ENCODE measurements at places on chromosomes 5 and 9.

- no peak for DNase-seq
Observed at GRCh38 chr5:143693651-143694252, 118.2 kb upstream of the HMHB1 start.

GRCh38 chr9:111450124-111450523 is 34.1 kb downstream of the ECPAS start:
- no peak for DNase-seq

DNA sequence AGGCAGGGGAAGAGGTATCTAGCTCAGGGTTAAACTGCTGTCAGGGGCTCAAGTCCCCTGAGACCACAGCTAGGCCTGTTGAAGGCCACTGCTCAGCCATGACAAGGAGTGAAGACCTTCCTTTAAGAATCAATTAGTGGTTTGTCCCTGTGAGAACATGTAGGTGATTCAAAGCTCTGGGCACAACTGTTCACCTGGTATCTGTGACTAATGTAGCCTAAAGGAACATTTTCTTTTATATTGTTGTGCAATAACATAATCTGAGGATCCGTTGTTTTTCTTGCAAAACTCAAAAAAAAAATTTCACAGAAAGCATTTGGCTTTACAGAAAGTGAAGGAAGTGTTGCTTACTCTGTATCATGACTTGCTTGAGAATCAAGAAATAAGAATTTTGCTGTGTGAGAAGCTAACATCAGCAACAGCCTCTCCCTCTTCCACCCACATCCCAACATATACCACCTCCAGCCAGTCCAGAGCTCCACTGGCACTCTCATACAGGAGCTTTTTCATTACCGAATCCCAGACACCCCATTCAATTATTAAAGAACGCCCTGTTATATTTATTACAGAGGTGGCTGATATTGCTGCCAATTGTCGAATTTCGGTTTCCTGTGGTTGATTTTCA is 807.0 kb downstream of the TLE4 start:
- no peak for DNase-seq

DNA sequence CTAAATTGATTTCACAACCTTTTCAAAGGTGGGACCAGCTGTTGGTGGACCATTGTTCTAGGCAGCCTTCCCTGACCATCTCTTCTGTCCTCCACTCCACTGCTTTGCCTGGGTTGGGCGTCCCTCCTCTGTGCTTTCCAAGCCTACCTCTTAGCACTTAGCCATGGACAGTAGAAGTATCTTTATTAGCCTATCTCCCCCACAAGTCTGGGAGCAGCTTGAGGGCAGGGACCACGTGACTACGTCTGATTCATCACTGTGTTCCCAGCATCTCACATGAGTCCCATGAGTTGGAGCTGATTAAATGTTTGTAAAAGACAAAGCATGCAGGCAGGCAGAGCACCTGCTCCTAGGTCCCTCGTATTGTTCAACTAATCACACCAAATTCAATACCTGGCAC is 20.9 kb downstream of the MORN5 start:
- DNase-seq = peak; percentile 72

DNA sequence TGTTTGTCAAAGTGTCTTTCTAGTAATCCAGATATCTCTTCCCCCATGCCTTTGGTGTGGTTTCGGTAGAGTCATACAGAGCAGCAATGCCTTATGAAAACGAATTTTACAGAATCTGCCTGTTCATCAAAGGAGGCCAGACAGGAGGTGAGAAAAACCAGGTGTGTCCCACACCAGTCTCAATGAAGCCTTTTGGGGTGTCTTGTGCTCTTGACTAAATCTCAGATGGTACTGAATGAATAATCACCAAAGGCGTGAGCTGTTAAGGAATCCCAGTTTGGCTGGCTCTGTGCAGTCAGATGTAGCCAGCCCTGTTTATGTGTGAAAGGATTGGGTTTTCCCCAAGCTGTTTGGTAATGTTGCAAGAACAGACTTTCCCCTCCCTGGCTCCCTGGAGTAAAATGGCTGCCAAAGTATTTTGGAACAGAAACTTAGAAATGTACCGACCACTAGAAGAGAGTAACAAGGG is 70.8 kb upstream of the CDKN2B start:
- DNase-seq = peak; percentile 68

All from AG08395 (cell line).